ENCODE measurements at places on chromosomes 4 and X.
A peak's percentile ranks its signal among the peaks of the same experiment; 100 is the strongest.

DNA sequence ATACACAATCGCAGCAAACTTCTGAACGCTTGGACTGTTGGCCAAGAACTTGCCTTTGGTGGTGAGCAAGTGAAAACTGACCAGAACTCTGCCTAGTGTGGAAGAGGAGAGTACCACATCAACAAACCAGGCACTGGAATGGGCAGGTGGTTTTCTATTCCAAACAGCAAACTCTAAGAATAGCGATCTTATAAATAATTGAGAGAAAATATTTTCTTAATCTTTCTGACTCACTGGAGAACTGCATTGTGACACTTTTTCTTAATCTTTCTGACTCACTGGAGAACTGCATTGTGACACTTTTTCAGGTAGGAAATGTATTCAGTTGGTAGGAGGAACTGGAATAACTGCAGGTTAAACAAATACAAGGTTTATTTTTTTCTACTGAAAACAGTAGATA, 57.0 kb upstream of the SORBS2 start:
- peak; percentile 25 for DNase-seq

GRCh38 chr4:70000711-70001110, 4.9 kb downstream of the STATH start:
- DNase-seq = no peak

- DNase-seq = no peak
Measured at GRCh38 chr4:130659320-130659719, 1563.4 kb downstream of the C4orf33 start.

GRCh38 chr4:130636486-130636885, 1540.5 kb downstream of the C4orf33 start:
- DNase-seq = no peak

GRCh38 chr4:163550869-163551267, 56.4 kb downstream of the TMA16 start:
- no peak for DNase-seq

- no peak for DNase-seq
Measured at GRCh38 chr4:173880897-173881296, 350.9 kb upstream of the HAND2 start.

DNA sequence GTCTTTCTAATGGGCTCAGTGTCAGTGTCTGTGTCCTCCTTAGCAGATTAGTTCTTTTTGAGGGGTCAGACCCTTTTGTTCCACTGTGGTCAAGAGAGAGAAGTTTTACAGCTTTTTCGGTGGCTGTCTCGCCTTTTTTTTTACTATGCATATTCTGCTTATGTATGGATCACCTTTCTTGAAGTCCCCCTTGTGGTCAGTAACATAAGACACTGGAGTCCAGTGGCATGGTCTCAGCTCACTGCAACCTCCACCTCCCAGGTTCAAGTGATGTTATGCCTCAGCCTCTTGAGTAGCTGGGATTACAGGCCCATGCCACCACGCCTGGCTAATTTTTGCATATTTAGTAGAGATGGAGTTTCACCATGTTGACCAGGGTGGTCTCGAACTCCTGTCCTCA, 54.0 kb upstream of the PGRMC2 start:
- no peak for DNase-seq

DNA sequence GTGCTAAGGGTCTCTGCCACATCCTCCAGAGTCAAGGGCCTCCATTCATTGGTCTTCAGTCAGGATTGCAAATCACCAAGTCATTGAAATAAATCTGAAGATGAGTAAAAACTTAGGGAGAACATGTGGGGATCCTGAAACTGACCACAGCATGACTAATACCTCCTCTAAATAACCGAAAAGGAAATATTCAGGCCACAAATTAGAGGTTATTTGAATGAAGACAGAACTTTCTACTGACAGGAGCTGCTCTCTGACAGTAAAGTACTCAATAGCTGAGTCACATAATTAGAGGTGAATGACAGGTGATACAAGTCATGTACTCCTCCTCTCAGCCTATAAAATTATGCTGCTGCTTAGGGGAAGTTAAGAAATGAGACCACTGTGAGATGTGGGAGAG, 240.2 kb upstream of the F9 start:
- DNase-seq = no peak

DNA sequence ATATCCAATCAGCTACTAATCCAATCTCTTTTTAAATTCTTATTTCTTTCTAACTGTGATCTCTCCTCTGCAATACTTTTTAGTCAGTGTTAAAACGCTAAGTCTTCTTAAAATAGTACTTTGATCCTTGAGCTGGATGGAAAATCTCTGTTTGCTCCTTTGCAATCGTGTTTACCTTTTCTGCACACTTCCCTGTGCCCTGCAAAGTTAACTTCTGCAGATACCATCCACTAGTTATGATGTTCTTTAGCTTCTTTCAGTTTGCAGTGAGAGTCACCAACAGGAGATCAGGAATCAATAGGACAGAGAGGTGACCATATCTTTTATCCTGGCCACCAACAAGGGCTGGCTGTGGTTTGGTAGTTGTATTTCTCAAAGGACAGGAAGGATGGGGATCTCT, 391.5 kb downstream of the GASK1B start:
- DNase-seq = no peak

DNA sequence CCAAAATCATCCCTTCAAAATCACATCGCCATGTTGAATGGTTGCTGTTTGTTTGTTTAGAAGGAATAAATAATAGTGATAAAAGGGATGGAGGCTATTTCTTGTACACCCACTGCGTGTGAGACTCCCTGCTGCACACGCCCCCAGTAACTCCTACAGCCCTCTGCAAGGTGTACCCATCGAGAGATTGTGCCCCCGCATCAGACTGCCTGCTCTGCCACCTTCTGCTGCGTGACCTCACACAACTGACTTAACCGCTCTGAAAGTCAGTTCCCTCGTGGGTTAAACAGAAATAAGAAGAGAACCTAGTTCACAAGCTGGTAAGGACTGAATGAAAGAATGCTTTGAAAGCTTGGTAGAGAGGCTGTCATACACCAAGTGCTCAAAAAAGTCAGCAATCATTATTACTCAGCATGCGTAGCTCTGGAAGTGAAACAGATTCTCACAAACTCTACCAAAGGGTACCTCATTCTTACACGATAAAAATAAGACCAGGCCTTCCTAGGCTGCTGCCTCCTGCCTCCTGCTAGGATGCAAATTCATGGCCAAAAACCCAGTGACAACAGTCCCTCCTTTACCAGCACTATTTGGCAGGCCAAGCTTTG, 147.1 kb downstream of the CPEB2 start:
- DNase-seq = no peak

DNA sequence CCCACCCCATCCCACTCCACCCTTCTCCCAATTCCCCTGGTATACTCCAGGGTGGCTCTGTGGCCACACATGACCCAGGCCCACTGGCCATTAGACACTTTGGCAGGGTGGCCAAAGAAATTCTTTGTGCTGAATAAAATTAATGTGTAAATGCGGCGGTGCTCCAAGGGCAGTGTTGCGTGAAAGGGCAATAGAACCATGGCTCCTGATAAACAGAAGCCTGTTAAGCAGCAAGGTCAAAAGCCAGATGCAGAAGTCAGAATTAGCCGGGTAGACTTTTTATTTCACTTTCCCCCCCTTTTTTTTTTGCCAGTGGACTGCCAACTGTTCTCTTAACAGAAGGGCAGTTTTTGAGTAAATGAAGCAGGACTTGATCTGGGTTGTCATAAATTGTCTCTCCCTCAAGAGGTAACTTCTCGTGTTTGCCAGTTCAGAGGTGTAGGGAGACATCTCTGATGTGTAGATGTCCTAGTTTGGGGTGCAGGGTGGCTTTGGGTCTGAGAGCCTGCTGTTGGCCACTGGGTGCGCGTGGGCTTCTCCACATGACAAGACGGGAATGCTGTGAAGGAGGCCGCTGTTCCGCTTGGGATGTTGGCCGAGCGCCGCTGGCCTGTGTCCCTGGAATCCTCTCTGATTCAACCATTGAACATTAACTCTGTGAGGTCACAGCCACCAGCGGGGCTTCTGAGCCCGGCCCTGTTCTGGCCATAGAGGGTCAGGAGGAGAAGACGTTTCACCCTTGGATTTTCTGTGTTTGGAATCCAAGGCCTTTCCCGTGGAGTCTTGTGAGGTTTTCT, 139.5 kb downstream of the TBL1X start:
- peak; percentile 83 for DNase-seq

DNA sequence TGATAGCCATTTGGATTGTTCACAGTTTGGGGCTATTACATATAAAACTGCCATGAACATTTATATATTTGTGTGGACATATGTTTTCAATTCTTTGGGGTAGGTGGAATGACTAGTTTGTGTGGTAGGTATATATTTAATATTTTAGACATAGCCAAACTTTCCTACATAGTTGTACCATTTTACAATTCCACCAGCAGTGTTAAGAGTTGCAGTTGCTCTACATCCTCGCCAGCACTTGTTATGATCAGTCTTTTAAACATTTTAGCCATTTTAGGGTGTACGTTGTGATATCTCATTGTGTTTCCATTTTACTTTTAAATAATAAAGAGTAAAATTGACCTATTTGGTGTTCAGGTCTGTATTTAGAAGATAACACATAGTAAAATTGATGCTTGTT, 76.6 kb downstream of the ZFX start:
- no peak for DNase-seq

- no peak for DNase-seq
Measured at GRCh38 chr4:29310252-29310651, 1409.9 kb upstream of the PCDH7 start.

DNA sequence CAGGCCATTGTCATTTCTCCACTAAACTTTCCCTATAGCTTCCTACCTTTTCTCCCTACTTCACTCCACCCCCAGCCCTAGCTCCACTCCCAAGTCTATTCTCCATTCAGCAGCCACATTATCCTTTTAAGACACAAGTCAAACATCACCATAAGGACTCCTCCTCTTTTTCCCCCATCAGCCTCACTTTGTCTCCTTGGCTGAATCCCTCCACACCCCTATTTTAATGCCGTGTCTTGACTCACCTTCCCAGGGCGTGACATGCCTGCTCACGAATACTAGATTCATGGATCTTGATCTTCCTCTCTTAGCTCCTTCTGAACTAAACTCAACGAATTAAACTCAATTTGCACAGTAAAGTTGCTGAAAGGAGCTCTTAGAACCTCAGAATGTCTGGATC, 281.9 kb downstream of the PTTG2 start:
- DNase-seq = no peak

GRCh38 chr4:26073886-26074560, 160.0 kb downstream of the SMIM20 start:
- DNase-seq = no peak

DNA sequence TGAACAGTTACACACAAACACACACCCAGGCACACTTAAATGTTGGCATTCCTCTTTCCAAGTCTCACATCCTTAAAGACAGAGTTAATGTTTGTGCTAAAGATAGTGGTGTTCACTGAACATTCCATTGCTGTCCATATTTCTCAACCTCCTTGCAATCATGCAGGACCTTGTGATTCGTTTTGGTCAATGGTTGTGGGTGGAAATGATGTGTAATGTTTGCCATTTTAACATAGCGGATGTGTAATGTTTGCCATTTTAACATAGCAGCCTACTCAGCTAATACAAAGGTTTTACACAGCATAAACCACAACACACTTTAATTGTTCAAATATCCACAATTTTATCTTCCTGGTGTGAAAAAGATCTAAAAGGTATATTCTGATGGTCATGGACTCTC, 93.9 kb downstream of the CEP44 start:
- DNase-seq = no peak

DNA sequence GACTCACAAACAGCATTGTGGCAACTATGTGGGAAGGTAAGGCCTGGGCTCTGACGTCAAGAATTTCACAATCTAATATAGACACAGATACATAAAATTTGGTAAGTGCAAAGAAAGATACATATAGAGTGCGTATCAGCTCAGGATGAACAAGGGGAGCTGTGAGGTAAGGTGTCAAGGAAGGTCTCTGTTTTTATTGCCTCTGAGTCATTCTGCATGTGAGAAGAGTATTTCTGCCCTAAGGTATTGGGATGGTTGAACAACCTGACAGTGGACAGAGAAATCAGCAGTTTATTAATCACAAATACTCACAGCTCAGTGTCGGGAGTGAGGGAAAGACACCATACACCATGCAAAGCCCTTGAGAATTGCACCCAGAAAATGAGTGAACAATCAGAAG, 89.8 kb downstream of the COMMD8 start:
- DNase-seq = peak; percentile 16

Measured in Caki2 (cell line).